ENCODE measurements at places on chromosomes 6 and 20.

DNA sequence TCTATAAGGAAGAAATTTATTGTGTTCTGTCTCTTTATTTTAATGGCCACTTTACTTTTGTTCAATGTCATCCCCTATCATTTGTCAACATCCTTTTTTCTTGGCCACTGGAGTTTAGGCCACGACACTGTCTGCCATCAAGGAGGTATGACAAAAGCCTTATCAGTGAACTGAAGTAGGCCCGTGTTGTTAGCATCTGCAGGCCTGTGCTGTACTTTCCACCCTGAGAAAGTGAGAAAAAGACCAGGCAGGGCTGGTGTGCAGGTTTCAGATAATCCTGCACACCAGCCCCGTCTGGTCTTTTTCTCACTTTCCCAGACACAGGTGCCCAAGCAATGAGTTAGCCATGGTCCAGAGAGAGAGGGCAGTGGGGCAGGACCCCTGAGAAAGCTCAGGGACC is 57.6 kb downstream of the GOPC start:
- H3K4me3 ChIP-seq = no peak overlapping the region
- peaks cover 2% of the 10 kb centered on the region for H3K4me1 ChIP-seq
- peaks cover 10% of the 10 kb centered on the region for H3K36me3 ChIP-seq
- no peak overlapping the region for H3K27ac ChIP-seq

DNA sequence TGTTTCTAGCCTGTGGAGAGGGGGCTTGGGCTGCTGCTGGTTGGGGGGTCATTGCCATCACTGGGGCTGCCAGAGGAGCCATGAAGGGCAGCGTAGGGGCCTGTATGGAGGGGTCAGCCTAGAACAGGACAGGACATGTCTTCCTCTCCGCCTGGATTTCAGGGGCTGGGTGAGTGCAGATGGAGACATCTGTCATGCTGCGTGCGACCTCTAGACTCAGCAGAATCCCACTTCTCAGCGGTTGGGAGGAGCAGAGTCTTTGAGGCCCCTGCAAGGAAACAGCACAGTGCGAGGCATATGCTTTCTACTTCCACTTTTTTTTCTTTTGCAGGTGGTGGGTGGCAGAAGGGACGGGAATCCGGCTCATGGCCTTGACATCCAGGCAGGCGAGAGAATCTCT is 67.9 kb downstream of the EZR start:
- no peak for DNase-seq
- H3K27ac ChIP-seq = no peak overlapping the region
- no peaks in the 10 kb centered on the region for H3K27me3 ChIP-seq
- no peak overlapping the region for H3K4me3 ChIP-seq

DNA sequence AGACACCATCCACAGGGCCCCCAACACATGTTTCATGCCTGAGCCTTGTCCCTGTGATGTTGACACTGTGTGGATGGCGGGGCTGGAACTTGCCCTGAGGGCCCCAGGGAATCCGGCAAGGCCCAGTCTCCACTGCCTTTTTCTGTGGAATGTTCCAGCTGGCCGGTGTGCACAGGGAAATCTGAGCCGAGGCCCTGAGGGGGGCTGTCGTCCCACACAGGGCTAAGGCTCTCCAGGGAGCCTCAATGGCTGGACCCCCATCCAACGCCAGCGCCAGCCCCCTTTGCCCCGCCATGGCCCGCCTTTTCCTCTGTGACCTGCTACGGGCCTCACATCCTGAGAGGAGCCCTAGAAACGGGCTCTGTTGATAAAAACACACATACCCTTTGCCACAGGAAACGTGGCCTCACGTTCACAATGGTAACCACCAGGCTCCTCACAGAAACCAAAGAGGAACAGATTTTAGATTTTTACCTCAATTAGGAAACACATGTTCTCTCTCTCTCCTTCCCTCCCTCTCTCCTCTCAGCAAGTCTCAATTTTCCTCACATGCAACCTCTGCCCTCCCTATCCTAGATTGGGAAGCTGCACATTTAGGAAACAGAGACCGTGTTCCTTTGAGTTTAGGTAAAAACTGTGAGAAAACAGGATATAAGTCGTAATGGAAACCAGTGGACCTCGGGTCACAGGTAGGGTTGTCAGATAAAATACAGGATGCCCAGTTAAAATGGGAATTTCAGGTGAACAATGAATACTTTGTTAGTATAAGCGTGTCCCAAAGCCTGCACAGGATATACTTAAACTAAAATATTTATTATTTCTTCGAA is 13.7 kb upstream of the ZNF831 start:
- H3K4me1 ChIP-seq = peaks cover 34% of the 10 kb centered on the region
- no peak overlapping the region for H3K4me3 ChIP-seq
- H3K36me3 ChIP-seq = no peaks in the 10 kb centered on the region

- no peaks in the 10 kb centered on the region for H3K36me3 ChIP-seq
- H3K27ac ChIP-seq = no peak overlapping the region
- no peak for DNase-seq
- no peaks in the 10 kb centered on the region for H3K4me1 ChIP-seq
- no peak overlapping the region for H3K4me3 ChIP-seq
Observed at GRCh38 chr6:38552121-38552520, 87.6 kb downstream of the BTBD9 start.

DNA sequence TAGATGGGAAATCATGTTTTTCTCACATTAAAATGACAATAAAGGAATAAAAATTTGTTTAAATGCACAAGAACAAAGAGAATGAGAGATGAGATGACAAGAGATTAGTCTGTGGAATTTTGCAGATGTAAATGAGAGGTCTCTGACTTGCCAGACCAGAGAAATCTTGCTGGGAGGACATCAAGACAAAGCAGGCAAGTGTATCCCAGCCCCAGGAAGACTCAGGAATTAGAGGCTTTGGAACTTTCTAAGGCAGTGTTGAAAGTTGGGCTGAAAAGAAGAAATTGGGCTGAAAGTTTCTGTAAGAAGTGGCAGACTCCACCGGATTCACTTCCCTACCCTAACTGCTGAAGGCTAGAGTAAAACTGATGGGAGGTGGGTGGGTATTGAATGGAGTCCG is 54.6 kb downstream of the AFDN start:
- H3K27me3 ChIP-seq = no peaks in the 10 kb centered on the region
- H3K4me1 ChIP-seq = no peaks in the 10 kb centered on the region
- H3K4me3 ChIP-seq = no peak overlapping the region
- H3K36me3 ChIP-seq = peaks cover 27% of the 10 kb centered on the region
- DNase-seq = no peak
- H3K27ac ChIP-seq = no peak overlapping the region

DNA sequence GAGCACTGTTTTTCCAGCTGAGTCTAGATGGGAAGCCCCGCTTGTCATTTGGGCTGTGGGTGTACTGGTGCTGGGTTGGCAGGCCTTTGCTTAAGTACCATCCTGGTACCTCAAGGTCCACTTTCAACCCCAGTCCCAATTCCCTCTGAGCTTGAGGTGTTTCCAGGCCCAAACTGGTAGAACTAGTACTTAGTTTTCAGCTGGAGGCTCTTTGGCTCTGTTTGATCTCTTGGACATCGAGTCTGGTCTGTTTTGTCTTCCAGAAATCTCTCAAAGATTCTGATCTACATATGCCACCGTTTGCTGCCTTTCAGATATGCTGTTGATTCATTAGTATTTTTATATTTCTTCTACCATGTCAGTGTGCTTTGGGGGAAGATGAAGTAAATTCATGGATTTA is 61.8 kb upstream of the GNRH2 start:
- DNase-seq = no peak
- H3K4me1 ChIP-seq = no peaks in the 10 kb centered on the region
- H3K36me3 ChIP-seq = peaks cover 23% of the 10 kb centered on the region
- H3K27ac ChIP-seq = no peak overlapping the region
- no peak overlapping the region for H3K4me3 ChIP-seq

- no peak overlapping the region for H3K4me3 ChIP-seq
- H3K36me3 ChIP-seq = no peaks in the 10 kb centered on the region
- H3K27me3 ChIP-seq = no peaks in the 10 kb centered on the region
- no peak for DNase-seq
- no peak overlapping the region for H3K27ac ChIP-seq
- no peaks in the 10 kb centered on the region for H3K4me1 ChIP-seq
Observed at GRCh38 chr20:23568971-23569330, 667 bp upstream of the CST9L start.

GRCh38 chr20:33663161-33664084 is 1.3 kb downstream of the C20orf144 start:
- no peaks in the 10 kb centered on the region for H3K27me3 ChIP-seq
- H3K27ac ChIP-seq = peak overlapping the region; percentile 96
- H3K36me3 ChIP-seq = peaks cover 17% of the 10 kb centered on the region
- H3K4me3 ChIP-seq = peak overlapping the region; percentile 89
- peak; percentile 89 for DNase-seq

DNA sequence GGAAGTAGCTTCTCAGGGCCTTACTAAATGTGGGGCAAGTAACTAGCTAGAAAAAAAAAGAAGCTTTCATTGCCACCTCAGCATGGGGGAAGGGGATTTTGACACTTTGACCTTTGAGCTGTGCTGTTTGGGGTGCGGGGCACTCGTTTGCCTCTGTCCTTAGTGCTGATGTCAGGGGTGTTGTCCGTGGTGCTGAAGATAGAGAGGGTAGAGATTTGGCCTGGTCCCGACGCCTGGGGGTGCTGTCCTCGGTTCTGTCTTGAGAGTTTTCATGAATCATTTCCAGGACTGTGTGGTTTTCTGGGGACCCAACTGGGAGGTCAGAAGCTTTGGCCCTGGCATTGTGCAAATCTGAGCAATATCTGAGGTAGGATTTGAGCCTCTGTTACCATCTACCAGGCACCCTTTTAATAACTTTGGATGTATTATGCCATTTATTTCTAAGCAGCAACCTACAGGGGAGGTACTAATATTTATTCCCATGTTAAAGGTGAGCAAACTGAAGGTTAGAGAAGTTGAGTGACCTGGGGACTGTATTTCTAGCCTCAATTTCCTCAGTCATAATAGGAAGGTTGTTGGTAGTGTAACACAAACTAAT is 78.0 kb downstream of the DLGAP4 start:
- H3K27me3 ChIP-seq = no peaks in the 10 kb centered on the region
- no peak overlapping the region for H3K27ac ChIP-seq
- H3K36me3 ChIP-seq = no peaks in the 10 kb centered on the region
- DNase-seq = no peak

GRCh38 chr6:85458782-85459181 is 8.9 kb downstream of the NT5E start:
- peaks cover 65% of the 10 kb centered on the region for H3K4me1 ChIP-seq
- no peaks in the 10 kb centered on the region for H3K27me3 ChIP-seq
- no peaks in the 10 kb centered on the region for H3K36me3 ChIP-seq
- H3K27ac ChIP-seq = peak overlapping the region; percentile 90
- DNase-seq = no peak

- no peaks in the 10 kb centered on the region for H3K36me3 ChIP-seq
- no peak for DNase-seq
- no peaks in the 10 kb centered on the region for H3K27me3 ChIP-seq
Observed at GRCh38 chr20:22507240-22507961, 77.0 kb downstream of the FOXA2 start.

DNA sequence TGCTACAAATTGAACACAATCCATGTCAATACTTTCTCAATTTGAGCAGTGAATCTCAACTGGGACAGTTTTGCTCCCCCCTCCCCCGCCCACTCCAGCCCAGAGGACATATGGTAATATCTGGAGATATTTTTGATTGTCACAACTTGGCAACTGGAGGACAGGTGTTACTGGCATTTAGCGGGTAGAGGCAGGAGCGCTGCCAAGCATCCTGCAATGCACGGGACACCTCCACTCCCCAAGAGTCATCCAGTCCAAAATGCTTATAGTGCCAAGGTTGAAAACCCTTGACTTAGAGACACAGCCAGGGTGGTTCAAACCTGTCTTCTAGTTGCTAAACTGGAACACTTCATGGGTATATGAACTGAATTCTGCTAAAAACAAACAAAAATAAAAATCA is 26.9 kb upstream of the LRRC1 start:
- DNase-seq = no peak
- H3K4me3 ChIP-seq = no peak overlapping the region
- no peaks in the 10 kb centered on the region for H3K4me1 ChIP-seq

DNA sequence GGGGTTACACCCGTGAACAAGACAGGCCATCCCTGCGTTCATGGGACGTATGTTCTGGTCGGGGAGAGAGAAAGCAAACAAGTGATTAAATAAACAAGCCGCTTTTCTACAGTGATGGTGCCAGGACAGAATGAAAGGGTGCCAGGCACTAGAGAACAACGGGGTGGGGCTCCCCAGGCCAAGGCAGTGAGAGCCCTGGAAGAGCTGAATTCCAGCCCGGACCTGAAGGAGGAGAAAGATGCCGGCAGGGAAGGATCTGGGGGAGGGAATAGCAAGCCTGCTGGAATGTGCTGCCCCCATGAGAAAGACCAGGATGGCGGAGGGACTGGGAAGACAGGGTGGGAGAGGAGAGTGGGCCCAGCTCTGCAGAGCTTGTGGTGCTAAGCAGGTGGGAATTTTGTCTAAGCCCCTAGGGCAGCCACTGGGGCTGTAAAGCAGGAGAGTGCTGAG is 7.5 kb downstream of the SNAI1 start:
- H3K27ac ChIP-seq = peak overlapping the region; percentile 63
- H3K4me1 ChIP-seq = peaks cover 30% of the 10 kb centered on the region

DNA sequence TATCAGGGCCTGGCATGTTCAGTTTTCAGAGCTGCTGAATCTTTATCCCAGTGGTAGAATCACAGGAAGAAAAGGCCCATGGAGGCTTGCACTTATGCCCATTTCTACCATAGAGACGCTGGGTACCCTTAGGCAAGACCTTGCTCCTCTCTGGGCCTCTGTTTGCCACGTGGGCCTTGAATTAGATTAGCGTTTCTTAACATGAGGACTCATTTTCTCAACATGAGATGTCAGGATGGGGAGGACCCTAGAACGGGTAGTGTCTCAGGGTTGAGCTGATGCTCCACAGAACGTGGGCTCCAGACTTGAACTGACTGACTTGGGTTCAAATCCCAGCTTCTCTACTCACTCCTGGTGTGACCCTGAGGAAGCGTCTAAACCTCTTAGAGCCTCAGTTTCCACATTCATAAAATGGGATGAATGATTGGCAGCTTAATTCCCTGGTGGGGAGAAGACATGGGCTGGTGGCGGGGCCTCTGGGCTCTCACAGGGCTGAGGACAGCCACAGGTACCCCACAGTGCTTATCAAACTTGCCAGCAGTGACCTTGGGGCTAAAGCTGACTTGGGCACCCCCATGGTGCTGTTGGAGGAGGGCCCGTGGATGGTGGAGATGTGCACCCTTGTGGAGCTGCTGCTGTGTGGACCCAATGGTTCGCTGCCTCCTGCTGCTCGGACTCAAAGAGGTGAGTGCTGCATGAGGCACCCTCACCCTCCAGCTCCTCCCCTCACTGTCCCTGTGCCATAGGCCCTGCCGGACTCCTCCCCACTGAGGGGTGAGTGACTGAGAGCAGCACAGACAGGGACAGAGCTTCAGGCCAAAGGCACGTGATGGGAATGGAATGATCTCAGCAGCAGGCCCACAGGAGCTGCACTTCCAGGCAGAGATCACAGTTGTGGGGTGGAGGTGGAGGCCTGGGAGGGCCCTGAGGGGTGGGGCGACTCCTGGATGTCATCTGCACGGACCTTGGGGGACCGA is 28.2 kb downstream of the SUN5 start:
- no peak overlapping the region for H3K27ac ChIP-seq
- H3K27me3 ChIP-seq = no peaks in the 10 kb centered on the region
- H3K4me1 ChIP-seq = no peaks in the 10 kb centered on the region
- H3K36me3 ChIP-seq = no peaks in the 10 kb centered on the region

- H3K27me3 ChIP-seq = no peaks in the 10 kb centered on the region
- DNase-seq = no peak
- peak overlapping the region; percentile 98 for H3K27ac ChIP-seq
- H3K4me3 ChIP-seq = peak overlapping the region; percentile 94
- H3K36me3 ChIP-seq = peaks cover 5% of the 10 kb centered on the region
- peaks cover 21% of the 10 kb centered on the region for H3K4me1 ChIP-seq
Observed at GRCh38 chr20:35952480-35953386, 1.6 kb downstream of the SCAND1 start.
